H7 (cell line): ENCODE measurements at places on chromosomes 2 and 18.
A peak's percentile ranks its signal among the peaks of the same experiment; 100 is the strongest.

- no peak for DNase-seq
These were observed 116.5 kb upstream of the MCFD2 start for GRCh38 chr2:47031909-47032668.

- DNase-seq, result no peak
These were observed 435 bp upstream of the ARHGAP25 start for GRCh38 chr2:68734176-68734575.

DNA sequence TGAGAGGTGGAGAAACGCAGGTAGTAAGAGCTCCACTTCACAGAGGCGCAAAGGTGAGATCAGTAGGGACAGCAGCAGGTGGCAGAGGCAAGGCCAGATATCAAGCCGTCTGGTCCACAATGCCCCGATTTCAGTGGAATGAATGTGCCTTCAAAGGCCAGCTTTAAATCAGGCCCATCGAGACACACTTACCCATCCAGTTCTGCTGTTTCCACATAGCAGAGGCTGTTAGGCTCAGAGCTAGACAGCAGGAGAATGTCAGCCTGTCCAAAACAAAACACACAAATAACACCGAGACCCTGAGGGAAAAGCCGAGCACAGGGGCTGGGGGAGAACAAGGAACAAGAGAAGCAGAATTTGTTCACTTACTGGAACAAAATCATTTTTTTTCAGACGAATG lies 75.8 kb upstream of the NARS1 start:
- DNase-seq, result no peak

GRCh38 chr2:48619526-48619925 lies 1.9 kb downstream of the GTF2A1L start:
- DNase-seq, result no peak

DNA sequence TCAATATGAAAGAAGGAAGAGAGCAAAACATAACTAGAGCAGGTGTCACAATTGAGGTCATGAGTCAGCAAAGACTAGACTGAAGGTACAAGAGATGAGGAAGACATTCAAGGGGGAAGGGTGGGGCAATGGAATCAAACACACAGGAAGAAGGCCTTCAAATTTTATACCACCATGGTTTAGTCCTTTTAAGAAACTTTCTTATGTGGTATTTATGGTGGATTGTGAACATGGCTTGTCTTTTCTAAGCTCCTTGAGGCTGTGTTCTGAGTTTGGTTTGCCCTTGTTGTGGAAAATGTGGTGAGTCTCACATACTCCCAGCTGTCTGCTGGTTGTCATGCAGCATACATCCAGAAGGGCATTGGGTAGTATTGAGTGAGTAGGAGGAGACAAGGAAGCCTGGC lies 62.1 kb downstream of the NABP1 start:
- no peak for DNase-seq

DNA sequence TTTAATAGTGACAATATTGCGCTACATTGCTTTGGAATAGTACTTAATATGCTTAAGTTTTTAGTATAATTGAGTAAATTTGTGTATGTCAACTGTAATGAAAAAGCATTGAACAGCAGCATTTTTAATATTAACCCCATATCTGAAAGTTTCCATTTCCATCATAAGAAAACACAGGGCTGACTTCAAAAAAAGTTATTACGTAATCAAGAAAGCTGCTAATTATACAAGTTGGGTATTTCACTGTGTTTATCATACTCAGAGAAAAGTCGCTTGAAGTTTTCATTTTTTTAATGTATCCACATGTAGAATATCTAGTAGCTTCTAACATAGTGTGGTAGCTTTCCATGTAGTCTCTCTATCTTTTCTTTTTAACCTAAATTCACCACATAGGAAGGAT lies 146.5 kb downstream of the PKP4 start:
- DNase-seq, result no peak

GRCh38 chr2:133951209-133951608 lies 302.7 kb upstream of the MGAT5 start:
- DNase-seq, result no peak

DNA sequence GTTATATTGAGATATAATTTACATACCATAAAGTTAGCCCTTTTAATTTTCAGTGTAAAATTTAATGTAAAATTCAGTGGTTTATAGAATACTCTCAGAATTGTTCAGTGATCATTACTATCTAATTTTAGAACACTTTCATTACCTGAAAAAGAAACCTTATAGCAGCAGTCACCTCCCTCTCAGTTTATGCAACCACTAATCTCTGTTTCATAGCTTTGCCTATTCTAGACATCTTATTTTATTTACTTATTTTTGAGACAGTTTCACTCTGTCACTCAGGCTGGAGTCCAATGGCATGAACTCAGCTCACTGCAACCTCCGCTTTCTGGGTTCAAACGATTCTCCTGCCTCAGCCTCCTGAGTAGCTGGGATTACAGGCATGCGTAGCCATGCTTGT lies 479.6 kb downstream of the DPP10 start:
- no peak for DNase-seq

GRCh38 chr2:201854221-201854801 lies 48.0 kb downstream of the CDK15 start:
- DNase-seq, result no peak

GRCh38 chr18:39305766-39306165 lies 1740.2 kb upstream of the CELF4 start:
- DNase-seq, result no peak

DNA sequence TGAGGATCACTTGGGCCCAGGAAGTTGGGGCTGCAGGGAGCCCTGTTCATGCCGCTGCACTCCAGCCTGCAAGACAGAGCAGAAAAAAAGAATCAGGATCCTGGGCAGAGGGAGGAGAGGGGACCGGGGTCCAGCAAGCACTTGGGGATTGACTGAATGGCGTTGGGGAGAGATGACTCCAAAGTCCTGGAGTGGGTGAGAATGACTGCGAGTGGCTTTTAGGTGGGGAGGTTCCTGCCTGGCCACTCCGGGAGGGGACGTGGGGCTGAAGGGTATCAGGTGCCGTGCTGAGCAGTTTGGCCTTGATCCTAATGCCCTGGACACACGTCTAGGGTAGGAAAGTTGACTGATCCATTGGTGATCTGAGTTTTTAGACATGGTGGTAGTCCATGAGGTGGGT lies 3.5 kb upstream of the NFATC1 start:
- no peak for DNase-seq

GRCh38 chr2:7758073-7758759 lies 841.0 kb downstream of the RNF144A start:
- DNase-seq, result no peak

- no peak for DNase-seq
These were observed 24.2 kb upstream of the TANK start for GRCh38 chr2:161135951-161136593.

GRCh38 chr2:239720361-239721360 lies 304.5 kb downstream of the NDUFA10 start:
- peak; percentile 37 for DNase-seq

DNA sequence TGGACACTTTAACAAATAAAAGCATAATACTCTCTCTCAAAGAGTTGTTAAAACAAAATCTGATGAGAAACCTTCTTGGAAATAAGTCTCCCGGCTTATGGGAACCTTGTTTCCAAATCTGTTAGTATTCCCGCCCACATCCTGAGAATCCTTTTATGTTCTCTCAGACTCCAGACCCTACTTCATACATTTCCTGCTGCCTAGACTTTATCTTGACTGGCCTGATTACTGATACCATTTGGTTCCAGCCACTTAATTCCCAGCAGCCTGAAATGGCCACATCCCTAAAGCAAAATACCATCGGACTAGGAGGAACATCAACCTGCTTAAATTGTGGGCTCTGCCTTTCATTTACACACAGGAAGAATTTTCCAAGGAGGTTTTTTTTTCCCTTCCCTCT lies 79.1 kb upstream of the CYP1B1 start:
- no peak for DNase-seq

- peak; percentile 80 for DNase-seq
These were observed 1.4 kb downstream of the RNF138 start for GRCh38 chr18:32093102-32093511.

DNA sequence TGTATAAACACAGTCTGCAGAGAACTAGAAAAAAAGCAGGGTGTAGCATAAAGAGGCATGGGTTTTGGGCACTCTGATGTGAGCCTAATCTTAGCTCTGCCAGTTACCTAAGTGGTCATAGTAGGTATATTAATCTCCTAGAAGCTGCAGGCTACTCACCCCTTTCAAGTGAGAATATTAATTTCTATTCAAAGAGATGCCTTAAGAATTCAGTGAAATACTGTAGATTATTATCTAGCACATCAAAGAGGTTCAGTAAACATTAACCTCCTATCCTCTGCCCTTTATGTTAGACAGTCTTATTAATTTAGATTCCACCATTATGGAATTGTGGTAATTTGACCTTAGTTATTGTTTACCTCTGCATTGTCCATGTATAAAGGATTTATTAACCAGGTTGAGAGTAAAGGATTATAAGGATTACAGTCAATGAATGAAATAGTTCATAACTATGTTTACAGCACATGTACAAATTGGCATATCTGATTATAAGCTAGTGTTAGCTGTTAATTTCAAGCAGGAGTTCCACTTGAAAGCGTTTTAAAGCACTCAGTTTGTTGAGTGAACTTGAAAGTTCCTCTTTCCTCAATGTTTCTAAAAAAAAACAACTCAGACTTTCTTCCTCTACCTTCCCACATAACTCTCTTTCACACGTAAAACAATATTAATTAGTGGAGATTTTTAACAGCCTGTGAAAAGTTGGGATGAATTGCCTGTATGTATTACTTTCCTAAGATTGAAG lies 150.6 kb upstream of the EPC2 start:
- no peak for DNase-seq

DNA sequence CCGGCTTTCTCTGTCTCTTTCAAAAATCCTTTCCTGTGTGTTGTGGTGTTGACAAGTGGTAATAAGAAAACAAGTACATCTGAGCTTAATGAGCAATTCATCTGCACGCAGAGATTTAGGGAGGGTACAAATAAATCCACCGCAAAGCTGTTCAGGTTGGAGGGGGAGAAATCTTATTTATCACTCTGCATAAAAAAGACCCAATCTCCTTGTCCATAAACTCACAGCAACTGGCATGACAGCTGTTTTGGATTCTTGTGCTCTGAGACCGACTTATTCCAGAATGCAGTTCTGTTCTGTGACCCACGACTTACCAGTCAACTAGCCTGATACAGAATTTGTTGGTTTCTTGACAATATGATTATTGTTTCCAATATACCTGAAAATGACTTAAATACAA lies 380.1 kb downstream of the SOX11 start:
- DNase-seq, result no peak

GRCh38 chr2:186256540-186256939 lies 229.5 kb upstream of the ZC3H15 start:
- no peak for DNase-seq

DNA sequence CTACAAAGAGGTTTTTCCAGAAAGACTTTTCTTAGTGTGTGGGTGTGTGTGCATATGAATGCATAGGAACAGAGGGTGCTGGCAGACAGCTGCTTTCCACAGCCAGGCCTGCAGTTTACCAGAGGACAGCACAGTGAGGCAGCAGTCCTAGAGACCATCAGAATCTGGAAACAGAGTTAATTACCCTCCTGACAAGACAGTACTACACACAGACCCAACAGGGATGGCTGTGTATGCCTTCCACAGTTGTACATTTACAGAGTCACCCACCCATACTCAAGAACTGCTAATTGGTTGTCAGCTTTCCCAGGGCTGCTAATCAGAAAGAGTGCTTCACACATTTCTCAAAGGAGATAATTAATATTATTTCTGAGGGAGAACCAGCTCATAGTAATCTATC lies 104.7 kb downstream of the FEZ2 start:
- no peak for DNase-seq

GRCh38 chr2:203352604-203353255 lies 24.5 kb downstream of the ABI2 start:
- no peak for DNase-seq

GRCh38 chr2:236654496-236654895 lies 84.9 kb downstream of the ACKR3 start:
- no peak for DNase-seq

GRCh38 chr2:161423421-161424393 lies 7.6 kb downstream of the TBR1 start:
- DNase-seq, result peak; percentile 87

DNA sequence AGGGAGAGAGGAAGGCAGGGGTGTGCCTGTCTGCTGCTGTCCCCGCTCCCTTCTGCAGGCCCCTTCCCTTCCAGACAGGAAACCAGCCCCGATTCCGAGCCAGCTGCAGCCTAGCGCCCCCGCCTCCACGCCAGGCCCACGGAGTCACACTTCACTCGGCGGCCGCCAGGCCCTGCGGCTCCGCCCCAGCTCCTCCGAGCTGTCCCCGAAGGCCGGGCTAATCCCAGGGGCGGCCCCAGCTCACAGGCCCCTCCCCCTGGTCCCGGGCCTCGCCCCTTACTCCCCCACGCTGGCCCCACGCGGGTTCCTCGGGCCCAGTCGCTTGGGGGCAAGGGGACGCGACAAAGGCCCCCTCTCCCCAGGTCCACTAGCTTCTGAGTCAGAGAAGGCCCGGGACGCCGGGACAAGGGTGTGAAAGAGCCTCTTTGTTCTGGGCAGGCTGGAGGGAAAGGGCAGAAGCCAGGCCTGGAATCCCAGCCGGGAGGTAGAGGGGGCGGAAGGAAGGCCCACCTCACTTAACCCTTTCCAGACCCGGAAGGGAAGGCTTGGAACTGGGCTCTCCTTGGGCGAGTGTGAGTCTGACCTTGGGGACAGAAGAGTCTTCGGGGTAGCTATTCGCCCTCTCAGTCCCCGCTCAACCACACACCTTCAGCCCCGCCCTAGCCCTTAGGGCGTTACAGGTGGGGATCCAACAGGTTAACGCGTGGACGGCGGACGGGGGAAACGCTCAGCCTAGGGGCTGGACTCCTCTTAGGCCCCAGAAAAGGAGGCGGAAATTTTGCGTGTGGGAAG lies 1.2 kb downstream of the RTKN start:
- DNase-seq, result peak; percentile 99
